NCI-H1436 (cell line): ENCODE measurements at places on chromosomes 1 and 21.

DNA sequence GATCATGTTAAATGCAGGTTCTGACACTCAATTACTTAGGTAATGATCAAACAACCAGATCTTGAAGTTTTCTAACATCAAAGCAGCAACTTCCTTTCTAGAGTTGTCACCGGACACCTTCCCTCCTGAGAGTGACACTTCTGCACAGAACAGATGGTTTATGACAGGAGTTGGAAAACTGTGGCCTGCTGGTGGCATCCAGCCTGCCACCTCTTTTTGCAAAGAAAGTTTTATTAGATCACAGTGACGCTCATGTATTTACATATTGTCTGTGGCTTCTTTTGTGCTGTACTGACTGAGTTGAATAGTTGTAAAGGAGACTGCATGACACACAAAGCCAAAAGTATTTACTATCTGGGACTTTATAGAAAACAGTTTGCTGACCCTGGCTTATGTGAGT is 28.3 kb downstream of the DDR2 start:
- no peak for DNase-seq

DNA sequence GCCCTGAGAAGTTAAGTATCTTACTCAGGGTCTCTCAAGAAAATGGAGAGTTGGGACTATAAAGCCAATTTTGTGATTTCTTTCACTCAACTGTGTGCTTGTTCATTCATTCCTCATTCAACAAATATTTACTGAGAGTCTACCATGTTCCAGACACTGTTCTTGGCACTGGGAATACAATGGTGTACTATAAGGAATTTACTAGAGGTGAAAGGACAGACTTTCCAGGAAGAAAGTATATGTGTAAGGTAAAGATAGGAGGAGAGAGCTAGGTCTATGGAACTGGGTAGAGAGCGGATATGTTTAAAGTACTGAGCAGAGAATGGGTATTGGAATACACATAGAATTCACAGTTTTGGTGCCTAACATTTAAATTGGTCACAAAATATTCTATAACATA is 42.3 kb downstream of the ZNHIT6 start:
- DNase-seq, result no peak

DNA sequence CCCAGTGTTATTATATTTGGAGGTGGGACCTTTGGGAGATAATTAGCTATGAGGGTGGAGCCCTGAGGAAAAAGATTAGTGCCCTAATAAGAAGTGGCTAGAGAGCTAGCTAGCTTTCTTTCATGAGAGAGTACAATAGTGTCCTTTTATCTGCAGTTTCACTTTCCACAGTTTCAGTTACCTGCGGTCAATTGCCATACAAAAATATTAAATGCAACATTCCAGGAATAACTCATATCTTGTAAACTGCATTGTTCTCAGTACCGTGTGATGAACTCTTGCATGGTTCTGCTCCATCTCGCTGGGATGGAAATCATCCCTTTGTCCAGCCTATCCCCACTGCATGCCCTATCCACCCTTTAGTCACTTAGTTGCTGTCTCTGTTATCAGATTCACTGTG is 201.6 kb downstream of the RWDD3 start:
- DNase-seq, result no peak

DNA sequence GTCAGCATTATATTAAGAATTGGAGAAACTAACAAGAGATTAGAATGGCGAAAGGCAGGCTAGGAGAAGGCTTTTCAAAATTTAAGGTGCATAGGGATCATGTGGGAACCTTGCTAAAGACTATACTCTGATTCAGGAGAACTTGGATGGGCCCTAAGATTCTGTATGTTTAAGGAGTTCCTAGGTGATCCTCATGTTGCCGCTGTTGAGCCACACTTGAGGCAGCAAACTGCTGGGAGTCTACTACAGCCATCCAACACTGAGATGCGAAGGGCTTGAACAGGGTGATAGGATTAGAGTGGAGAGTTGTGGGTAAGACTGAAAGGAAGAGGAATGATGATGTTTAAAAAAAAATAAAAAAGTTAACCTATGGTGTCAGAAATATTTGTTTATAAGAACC is 1013.2 kb downstream of the MRPL39 start:
- no peak for DNase-seq

- no peak for DNase-seq
Measured at GRCh38 chr1:172838680-172839313, 179.9 kb downstream of the FASLG start.

DNA sequence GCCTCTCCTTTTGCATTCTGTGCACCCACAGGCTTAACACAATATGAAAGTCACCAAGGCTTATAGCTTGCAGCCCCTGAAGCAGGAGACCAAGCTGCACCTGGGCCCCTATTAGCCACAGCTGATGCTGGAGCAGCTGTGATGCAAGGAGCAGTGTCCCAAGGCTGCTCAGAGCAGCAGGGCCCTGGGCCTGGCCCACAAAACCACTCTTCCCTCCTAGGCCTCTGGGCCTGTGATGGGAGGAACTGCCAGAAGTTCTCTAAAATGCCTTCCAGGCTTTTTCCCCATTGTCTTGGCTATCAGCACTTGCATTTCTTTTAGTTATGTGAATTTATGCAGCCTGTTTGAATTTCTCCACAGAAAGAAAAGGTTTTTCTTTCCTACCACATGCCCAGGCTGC is 89.5 kb upstream of the KCTD3 start:
- DNase-seq, result no peak

GRCh38 chr1:76705560-76705959 is 161.7 kb upstream of the ST6GALNAC5 start:
- no peak for DNase-seq
